Left colon (tissue), 2 donors: ENCODE measurements at places on chromosomes 7 and 10. TPM values are rescaled to one million over a fixed set of nuclear protein-coding genes. Genes with fewer than 3 reads are reported as not detected.

The PHYHIPL gene
- total RNA-seq: 0.45 TPM

DNA sequence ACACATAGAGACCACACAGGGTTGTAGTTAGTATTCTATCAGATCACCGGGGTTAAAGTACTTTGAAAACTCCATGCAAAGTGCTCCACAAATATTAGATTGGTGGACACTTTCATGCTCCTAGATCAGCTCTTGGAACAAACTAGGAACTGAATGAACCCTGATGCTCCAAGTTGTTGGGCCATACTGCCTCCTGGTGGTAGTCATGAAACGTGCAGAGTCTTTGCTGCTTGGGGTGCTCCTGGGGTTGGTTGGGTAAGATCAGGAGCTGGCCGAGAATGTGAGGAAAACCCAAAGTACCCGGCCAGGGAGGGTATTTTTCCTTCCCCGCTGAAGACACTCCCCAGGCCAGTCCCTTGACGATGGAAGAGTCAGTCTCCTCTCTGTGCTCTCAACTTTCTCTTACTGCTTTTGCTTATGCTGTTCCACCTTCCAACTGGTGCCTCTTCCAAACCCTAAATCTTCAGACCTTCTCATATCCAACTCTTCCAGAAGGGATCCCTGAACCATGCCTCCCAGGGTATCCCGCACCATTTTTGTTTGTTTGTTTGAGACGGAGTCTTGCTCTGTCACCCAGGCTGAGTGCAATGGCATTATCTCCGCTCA, 918 bp upstream of the RPEL1 start:
- DNase-seq: peak; percentile 75

- no peak for DNase-seq
Observed at GRCh38 chr7:150481186-150481920, 30.9 kb downstream of the GIMAP8 start.

DNA sequence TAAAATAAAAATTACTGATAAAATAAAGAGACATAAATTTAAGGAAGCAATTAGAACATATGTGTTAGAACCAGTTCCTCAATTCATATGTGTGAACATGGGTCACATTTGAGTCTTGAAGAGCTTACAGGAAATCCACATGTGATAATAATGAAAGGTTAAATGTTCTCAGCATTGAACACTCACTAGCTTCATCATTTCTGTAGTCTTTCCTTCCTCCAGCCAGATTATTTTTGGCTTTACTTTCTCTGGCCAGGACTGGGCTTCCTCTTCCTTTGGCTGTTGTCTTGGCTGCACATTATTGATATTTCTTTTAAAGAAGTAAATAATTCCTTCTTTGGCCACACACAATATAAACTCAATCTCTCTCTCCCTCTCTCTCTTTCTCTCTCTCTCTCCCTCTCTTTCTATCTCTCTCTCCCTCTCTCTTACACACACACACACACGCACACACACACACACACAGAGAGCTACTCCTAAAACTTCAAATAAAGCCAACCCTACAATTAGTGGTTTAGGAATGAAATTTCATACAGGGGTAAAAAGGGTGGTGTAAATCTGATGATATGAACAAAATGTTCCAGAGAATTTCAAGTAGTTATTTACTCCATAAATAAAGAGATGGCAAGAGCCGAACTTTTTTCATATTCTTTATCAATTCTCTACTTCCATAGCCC, 171.2 kb downstream of the REEP3 start:
- DNase-seq: no peak

DNA sequence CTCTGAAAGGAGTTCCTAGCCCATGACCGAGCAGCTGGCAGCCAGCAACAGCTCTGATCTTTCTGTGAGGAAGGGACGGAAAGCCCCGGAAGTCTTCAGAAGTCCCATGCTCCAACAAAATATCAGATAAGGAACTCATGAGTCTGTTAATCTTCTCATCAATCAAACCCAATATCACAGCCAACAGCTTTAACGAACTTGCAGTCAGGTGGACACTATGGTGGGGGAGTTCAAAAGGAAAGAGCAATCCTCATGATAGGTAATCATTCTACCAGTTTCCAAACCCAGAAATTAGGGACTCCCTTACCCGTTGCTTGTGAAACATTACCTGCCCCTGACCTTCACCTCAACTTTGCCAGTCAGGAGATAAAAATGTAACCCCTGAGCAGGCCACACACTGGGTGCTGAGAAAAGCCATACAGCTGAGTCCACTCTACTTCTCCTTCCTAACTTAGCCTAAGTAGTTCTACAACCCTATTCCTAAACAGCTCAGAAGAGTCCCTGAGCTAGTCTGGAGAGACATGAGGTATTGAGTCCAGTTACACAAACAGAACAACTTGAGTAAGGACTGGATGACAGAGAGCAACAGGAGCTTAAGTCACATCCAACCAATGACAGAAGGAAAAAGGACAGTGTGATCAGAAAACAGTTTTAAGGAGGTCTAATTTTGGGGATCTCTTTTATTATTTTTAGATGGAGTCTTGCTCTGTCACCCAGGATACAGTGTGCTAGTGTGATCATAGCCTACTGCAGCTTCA, 2.2 kb downstream of the NDST2 start:
- no peak for DNase-seq

GRCh38 chr7:149307775-149308501, 45.9 kb downstream of the ZNF783 start:
- DNase-seq: no peak

DNA sequence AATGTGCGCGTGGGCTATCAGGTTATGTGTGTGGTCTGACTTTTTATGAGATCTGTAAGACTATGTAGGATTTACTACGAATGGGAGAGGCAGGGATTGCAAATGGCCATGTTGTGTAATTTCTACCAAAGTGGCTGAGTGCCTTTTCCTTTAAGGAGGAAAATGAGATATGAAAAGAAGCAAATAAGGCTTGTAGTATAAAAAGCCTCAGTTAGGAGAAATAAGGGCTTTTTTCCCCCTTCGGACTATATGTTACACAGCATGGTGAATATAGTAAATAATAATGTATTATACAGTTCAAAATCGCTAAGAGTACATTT, 447 bp upstream of the GPAM start:
- no peak for DNase-seq

DNA sequence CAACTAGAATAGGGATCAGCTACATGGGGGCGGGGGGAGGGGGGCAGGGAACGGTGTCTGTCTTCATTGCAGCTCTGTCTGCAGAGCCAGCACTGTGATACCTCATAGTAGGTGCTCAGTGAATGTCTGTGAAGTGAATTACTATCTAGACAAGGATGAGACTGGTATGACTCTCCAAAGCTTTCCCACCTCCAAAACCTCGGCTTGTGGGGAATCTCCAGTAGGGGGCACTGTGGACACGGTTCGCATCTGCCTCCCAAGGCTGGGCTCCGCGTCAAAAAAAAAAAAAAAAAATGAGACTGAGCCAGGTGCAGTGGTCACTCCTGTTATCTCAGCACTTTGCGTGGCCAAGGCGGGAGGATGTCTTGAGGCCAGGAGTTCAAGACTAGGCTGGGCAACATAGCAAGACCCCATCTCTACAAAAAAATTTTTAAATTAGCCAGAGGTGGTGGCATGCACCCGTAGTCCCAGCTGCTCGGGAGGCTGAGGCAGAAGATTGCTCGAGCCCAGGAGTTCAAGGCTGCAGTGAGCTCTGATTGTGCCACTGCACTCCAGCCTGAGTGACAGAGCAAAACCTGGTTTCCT, 9.6 kb downstream of the TRIM56 start:
- DNase-seq: no peak

- DNase-seq: peak; percentile 39
Observed at GRCh38 chr7:2248984-2249694, 7.1 kb downstream of the NUDT1 start.

DNA sequence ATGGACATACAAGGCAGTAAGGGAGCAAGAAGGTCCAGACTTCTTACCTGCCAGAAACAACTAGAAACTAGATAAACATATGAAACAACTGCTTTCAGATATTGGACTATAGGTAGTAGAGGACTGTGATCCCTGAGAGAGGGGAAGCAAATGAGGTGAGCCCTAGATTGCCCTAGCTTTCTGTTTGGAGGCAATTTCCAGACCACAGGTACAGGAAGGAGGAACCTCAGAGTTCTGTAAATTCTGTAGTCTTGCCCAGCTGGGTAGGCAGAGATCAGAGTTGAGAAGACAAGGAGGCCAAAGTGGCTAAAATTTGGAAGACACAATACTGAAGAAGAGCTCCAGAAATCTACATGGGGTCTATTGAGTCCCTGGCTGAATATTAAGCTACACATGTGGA, 21.0 kb downstream of the CDK6 start:
- DNase-seq: no peak

- DNase-seq: no peak
Observed at GRCh38 chr10:61140765-61141392, 196.9 kb upstream of the RHOBTB1 start.

DNA sequence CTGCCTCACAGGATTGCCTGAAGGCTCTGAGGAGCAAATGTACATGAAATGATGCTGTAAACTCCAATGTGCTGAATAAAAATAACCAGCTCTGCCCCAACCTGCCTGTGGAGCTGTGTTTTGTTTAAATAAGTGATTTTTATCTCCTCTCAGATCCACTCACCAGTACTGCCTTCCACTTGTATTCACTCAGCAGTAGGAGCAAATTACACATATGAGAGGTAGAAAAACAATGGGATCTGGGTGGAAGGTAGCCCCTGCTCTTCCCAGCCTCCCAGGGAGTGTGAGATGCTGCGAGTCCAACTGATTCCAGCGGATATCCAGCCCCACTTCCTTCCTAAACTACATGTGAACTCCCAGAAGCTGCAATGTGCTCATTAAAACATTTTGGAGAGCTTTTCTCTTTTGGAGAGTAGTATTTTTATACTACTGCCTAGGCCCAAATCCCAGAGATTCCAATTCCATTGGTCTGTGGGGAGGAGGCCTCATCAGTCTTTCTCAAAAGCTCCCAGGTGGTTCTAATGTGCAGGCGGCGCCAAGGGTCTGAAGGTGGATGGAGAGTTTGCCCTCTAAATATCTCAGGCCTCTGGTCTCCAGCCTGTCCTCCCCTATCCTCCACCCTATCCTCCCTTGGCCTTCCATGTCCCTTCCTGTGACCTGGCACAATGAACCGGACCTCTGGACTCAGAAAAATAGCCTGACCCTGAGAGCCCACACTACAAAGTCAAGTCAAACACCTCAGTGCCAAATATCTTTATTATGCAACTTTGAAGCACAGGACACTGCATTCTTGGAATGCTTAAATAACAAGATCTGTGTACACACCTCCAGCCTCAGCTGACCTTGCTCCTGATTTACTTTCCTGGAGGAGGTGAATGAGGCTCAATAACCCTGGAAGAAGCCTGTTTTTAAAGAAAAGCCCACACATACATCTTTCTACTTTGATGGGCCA, 46.2 kb downstream of the CPVL start:
- DNase-seq: no peak

The ZNF503 gene
- total RNA-seq: 9.9 TPM

The LOXL4 gene
- total RNA-seq: 1.6 TPM

DNA sequence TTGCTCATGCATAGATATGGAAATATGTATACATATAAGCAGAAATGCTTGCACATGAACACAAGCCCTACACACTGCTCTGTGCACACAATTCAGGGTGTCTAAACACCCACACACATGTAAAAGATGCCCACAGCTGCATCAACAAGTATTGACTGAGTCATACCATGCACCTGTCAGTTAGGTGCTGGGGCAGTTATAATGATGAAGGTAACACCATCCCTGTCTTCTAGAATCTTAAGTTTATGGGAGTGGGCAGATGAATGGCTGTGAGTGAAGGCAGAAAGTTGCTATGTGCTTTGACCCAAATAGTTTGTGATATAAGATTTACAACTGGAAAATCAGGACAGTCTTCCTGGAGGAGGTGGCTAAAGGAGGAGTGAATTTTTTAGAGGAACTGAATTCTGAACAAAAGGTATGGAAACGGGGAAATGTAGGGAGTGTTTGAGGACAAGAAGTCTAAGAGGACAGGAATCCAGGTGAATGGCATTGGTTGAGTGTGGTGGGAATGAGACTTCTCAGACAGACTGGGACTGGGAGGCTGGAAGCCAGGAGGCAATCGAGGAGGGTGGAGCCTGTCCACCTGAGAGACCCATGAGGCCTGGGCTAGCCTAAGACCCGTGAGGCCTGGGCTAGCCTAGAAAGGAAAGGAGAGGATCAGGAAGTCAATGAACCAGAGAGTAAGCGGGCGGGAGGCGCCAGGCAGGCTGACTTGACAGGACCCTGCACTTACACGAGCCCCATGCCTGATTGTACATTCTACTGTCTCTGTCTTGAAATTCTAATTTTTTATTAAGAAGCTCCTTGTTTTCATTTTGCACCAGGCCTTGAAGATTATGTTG, 20.7 kb downstream of the POLL start:
- DNase-seq: no peak

- no peak for DNase-seq
Observed at GRCh38 chr10:19003341-19003740, 45.3 kb upstream of the MALRD1 start.
